ENCODE measurements at places on chromosomes 4 and X.

DNA sequence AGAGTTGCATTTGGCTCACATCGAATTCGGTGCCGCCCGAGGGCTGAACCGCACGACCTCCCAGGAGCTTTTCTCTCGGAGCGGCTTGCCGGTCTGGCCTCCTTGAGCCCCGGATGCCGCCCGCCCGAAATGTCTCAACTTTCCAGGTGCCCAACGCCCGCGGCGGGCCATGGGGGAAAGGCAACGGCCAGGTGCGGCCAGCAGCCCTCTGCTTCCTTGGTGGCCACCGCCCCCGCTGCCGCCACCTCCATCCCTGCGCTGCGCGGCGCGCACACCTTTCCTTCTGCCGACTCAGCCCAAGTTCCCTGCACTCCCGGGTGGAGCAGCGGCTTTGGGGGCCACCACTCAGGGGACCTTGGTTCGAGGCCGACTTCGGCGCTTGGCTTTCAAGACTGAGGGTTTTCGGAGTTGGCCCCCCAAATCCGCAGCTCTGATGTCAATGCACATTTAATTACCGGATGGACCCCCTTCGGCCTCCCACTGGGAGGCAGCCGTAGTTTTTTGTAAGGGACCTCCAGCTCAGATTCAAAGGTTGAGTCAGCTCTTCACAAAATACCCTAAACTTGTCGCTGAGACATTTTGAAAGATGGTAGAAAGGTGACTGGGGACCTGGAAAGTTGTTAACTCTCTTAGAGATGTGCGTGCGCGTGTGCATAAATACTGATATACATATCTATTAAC, 1.1 kb downstream of the AFF2 start:
- peak; percentile 25 for DNase-seq

GRCh38 chr4:3009422-3009821, 46.1 kb downstream of the GRK4 start:
- no peak for DNase-seq

GRCh38 chr4:55635741-55636655, at the start of gene NMU:
Gene NMU (minus strand): TSS chr4:55636298. CDS start chr4:55636192, 106 bp downstream.
- peak; percentile 17 for DNase-seq

- no peak for DNase-seq
Observed at GRCh38 chr4:173466101-173466500, 63.9 kb downstream of the HAND2 start.

- DNase-seq = no peak
Observed at GRCh38 chr4:53598483-53598882, 7.2 kb upstream of the LNX1 start.

GRCh38 chr4:125045311-125045710, 269.4 kb upstream of the FAT4 start:
- no peak for DNase-seq

GRCh38 chr4:187491286-187491685, 504.3 kb upstream of the ZFP42 start:
- DNase-seq = no peak

DNA sequence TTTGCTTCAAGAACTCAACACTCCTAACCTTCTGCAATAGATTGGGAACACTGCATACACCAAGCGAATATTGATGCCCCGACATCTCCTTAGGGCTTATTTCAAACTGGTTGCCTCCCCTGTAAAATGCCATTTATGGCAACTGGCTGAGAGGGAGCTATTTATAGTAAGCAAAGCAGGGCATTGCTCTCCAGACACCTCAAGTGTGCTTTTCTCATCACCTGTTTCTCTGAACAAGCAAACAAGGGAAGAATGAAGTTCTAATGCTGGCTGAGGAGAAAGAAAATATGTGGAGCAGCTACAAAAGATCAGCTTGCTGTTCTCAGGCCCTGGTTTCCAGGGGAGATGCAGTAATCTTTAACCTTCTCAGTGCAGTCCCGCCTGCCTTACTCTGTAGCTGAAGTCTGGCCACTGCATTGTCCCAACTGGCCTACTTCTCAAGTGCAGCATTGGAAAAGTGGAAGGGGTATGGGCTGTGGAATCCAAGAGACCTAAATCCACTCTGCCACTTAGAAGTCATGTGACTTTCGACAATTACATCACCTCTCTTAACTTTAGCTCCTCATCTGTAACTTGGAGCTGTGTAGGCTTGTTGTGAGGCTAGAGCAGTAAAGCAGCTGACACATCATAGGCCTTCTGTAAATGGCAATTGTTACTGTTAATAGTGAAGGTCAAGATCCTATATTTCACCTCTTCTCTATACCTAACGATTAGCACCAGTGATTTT, 47.9 kb upstream of the FGF13 start:
- DNase-seq = no peak

- no peak for DNase-seq
Observed at GRCh38 chrX:30702736-30703135, 49.5 kb downstream of the GK start.

DNA sequence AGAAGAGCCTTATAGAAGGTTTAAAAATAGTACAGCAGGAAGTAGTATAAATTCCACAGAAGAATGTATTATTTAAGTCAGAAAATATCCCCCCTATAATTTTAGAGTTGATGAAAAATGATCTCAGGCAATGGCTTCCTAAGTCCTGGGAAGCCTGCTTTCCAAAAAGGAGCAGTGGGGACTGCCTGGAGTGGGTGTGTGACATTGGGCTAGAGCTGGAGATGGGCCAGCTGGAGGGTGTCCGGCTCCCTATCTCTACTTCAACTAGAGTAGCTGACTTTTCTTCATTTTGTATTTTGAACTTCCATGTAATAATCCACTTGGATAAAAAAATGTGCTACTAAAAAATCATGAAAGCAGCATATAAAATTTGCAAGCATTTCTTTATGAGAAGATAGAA, 253.9 kb downstream of the ANK2 start:
- DNase-seq = no peak

- peak; percentile 40 for DNase-seq
Observed at GRCh38 chr4:879729-880077, 52.4 kb downstream of the GAK start.

DNA sequence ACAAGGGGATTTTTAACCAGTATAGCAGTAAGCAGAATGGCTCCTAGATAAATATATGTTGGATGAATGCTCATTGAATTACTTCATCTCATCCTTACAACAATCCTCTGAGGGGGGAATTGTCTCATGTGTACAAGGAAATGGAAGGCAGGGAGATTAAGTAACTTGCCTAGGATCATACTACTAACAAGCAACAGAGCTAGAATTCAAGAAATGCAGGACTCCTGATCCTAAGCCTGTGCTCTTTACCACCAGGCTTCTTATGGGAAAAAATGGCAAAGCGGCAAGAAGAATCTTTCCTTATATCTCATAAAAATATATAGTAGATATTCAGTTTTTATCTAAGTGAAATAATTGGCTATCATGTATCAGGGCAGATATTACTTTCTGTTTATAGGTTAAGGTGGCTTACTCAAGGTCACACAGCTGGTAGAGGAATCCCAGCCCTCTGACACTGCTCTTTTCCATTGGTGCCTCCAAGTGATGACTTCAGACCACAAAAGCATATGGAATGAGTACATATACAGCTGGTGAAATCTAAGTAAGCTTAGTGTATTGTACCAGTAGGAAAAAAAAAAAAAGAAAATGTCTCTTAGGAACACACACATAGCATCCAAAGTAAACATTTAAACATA, 2.1 kb downstream of the ABHD18 start:
- no peak for DNase-seq

DNA sequence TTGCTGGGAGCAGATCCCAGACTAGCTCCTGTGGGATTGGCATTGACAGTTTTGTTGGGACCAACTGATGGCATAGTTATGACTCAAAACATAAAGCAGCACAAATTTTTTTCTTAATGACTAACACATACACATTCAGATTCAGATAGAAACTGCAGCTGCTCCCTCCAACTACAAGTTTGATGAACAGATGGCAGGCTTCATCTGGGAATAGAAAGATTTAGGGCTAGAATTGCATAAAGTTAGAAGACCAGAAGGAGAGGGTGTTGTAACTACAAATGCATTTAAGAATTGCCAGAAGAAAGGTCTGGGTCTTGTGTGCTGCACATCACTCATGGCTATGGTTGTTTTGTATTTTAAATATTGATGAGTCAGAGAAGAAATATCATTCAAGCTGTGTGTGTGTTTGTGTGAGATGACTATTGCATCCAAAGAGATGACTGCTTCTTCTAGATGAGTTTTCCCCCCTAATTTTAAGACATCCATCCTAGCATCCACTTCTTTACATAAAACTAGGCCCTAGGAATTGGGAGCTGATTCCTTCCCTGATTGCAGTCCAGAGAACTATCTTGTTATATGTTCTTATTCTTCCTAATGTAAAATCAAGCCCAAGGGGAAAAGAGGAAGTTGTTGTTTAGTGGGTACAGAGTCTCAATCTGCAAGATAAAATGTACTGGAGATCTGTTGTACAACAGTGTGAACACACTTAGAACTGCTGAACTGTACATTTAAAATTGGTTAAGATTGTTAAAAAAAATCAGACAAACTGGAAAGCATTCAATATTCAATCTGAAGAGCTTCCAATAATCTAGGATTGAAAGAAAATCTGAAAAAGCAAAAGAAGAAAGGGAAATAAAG, 175.1 kb downstream of the PARM1 start:
- no peak for DNase-seq

GRCh38 chrX:10769696-10770619, 149.6 kb upstream of the MID1 start:
- DNase-seq = no peak

Measured in activated T-cell treated with anti-CD3 and anti-CD28 coated beads, Interleukin-2, amount 50 U/mL, for 1 hour (primary cell).